Left colon (tissue), 2 donors: ENCODE measurements at places on chromosomes 2 and 18. TPM values are rescaled to one million over a fixed set of nuclear protein-coding genes. Genes with fewer than 3 reads are reported as not detected.

- no peak for DNase-seq
Observed at GRCh38 chr18:47113796-47114540, 36.3 kb downstream of the HDHD2 start.

GRCh38 chr2:240234503-240234951 lies 94.1 kb upstream of the OTOS start:
- DNase-seq: peak; percentile 10

GRCh38 chr18:45774065-45774521 lies 50.1 kb downstream of the SLC14A1 start:
- no peak for DNase-seq

GRCh38 chr2:231597014-231597611 lies 4.4 kb downstream of the TEX44 start:
- DNase-seq: no peak

- no peak for DNase-seq
Observed at GRCh38 chr2:226001716-226002115, 602.2 kb downstream of the NYAP2 start.

Gene MEIS1
- total RNA-seq: 10.0 TPM

Gene RUFY4
- total RNA-seq: 0.28 TPM

Gene RGPD3
- 0.24 TPM for total RNA-seq

GRCh38 chr2:112767693-112768330 lies 3.4 kb upstream of the CKAP2L start:
- DNase-seq: no peak

GRCh38 chr18:2994020-2994589 lies 18.8 kb downstream of the LPIN2 start:
- DNase-seq: no peak

Gene NLRC4
- 0.84 TPM for total RNA-seq
